ENCODE measurements at places on chromosomes 3 and 15.
A peak's percentile ranks its signal among the peaks of the same experiment; 100 is the strongest.

- no peak for DNase-seq
Measured at GRCh38 chr3:135792174-135792573, 173.4 kb upstream of the PPP2R3A start.

DNA sequence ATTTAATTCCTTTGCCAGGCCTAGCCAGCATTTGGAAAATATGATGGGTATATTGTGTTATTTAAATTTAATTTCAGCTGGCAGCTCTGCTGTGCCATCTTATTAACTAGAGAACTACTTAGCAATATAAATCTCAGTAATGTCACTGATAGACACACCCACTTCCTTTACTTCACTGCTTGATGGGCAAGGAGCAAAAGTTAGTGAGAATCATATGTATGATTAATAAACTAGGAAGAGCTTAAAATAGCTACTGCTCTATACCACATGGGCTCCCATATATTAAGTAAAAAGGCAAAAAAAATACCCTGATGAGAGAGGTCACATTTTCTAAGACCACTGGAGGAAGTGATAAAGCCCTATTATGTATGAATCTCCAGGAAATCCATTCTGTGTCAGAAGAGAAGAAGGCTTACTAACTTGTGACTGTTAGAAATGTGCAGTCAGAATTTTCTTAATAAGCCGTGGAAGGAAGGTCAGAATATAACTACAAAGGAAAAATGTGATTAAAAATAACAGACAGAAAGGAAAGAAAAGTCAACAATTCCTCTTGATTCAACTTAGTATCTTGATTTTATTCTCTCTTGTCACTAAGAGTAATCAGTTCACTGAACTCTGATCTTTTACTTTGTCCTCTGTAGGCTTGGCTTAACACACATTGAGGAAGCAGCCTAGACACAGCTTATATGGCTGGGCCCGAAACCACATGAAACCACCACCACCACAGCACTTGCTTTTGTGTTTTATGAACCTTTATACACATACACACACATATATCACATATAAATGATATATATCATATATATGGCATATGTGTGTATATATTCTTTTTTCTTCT lies 1233.9 kb upstream of the ALCAM start:
- DNase-seq: no peak

DNA sequence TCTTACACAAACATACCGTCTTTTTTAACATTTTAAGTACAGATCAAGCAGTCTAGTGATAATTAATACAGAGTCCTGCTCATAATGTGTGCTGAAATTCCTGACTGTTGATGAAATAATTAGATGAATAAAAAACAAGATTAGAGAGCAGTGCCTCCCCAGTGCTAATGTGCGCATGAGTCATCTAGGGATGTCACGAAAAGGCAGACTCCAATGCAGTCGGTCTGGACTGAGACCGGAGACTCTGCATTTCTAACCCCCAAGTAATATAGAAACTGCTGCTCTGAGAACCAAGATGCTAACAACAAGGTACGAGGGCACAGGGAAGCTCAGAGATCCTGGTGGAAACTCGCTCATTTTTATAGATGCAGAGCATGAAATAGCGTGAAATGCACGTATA lies 61.4 kb downstream of the COL8A1 start:
- DNase-seq: no peak

- DNase-seq: no peak
Measured at GRCh38 chr3:120418866-120419490, 31.8 kb downstream of the FSTL1 start.

DNA sequence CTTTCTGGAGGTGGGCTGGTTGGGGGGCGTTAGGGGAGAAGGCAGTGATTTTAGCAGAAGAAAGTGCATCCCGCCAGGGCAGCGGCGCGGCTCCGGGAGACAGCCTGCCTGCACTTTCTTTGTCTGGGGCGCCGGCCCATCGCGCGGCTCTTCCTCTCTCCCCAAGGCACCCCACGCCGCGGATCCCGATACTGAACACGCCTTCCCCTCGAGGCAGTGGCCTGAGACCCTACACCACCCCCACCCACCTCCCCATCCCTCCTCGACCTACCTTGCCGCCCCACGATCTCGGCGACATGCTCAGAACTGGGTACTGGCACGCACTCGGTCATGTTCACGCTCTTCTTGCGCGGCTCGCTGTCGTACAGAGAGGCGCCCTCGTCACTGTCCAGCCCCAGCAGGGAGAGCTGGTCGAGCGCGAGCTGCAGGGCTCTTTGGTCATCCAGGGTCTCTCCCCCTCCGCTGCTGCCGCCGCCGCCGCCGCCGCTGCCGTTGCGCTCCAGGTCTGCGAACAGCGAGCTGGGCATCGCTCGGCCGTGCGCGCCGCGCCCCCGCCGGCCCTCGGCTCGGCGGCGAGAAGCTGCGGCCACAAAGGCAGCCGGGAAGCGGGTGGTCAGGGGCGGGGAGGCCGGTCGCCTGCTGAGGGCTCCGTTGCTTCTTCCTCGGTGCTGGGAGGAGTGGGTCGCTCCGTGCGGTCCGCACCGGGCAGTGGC lies 483 bp downstream of the MEX3B start:
- peak; percentile 70 for DNase-seq

All from activated CD8-positive, alpha-beta memory T cell treated with anti-CD3 and anti-CD28 coated beads for 24 hours (primary cell).